Hippocampal formation (tissue), 2 donors: ENCODE measurements at places on chromosomes 7 and 10.

GRCh38 chr7:41938371-41938770 lies 235.5 kb upstream of the INHBA start:
- DNase-seq = no peak

DNA sequence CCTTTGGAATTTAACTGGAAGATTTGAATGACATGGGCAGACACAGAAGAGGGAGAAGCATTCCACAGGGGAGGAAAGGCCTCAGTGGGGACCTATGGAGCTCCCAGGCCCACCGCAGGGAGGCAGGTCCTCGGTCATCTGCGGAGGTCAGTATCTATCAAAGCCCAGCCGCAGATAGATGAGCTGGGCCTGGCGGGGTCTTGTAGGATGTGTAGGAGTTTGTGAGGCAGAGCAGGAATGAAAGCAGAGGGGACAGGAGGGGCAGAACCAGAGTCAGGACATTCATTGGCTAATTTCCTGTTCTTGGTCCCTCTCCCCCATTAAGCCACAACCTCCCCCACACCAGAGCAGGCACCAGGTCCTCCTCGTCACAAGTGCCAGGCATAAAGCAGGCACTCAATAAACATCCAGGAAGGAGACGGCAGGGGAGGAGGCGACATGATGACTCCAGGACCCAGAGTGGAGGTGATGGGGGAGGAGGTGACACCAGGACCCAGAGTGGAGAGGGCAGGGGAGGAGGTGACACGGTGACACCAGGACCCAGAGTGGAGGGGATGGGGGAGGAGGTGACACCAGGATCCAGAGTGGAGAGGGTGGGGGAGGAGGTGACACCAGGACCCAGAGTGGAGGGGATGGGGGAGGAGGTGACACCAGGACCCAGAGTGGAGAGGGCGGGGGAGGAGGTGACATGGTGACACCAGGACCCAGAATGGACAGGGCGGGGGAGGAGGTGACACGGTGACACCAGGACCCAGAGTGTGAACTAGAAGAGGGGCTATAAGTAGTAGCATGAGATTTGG lies 83.7 kb upstream of the PDGFA start:
- no peak for DNase-seq

- DNase-seq = no peak
Measured at GRCh38 chr10:110867807-110868465, 3.8 kb upstream of the PDCD4 start.

DNA sequence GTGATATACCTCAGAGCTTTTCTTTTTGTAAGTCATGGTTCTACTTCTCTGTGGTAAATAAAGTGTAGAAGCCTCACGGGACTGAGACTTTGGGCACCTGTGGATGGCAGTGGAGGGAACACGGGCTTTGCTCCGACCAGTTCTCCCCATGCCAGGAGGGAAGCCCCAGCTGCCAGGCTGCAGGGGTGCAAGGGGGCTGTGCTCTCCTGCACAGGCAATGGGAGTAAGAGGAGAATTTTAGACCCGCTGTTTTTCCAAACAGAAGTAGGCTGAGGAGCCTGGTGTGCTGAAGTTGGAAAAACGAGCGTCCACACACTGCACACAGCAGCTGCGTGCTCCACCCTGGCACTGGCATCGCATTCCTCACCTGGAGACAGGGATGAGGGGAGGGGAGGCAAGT lies 282.4 kb downstream of the TNS3 start:
- DNase-seq = no peak

GRCh38 chr10:78209970-78210369 lies 176.3 kb downstream of the RPS24 start:
- no peak for DNase-seq

DNA sequence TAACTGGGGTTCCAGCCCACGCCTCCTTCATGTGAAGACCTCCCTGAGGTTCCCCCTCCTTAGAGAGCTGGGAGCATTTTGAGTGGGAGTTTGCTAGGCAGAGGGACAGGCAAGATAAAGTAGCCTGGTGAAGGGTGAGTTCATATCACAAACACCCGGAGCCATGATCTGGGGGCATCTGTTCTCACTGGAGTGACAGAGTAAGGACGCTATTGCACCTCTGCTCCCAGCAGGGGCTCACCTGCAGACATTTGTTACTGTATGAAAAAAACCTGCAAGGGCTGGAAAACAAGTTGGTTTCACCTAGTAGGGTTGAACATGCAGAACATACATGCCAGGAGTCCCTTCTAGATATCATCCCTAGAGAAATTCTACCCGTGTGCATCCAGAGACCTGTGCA lies 88.4 kb downstream of the CARD11 start:
- no peak for DNase-seq

- DNase-seq = peak; percentile 2
Measured at GRCh38 chr7:73329861-73330581, 2.1 kb downstream of the FKBP6 start.

DNA sequence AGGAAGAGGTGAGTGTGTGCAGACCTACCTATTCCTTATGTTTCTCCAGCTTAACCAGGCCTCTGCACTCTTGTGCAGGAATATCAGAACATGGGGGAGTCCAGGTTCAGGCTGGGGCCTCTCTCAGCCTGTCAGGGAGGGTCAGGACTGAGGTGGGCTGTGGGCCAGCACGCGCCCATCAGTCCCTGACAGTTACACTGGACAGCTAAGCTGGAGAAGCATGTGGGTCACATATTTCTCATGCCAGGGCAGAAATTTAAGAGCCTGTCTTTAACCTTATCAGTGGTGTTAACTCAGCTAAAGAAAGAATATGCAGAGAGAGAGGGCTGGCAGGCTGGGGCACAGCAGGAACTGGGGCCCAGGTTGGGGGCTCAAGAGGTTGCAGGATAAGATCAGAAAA lies 8.7 kb upstream of the POLD2 start:
- no peak for DNase-seq

DNA sequence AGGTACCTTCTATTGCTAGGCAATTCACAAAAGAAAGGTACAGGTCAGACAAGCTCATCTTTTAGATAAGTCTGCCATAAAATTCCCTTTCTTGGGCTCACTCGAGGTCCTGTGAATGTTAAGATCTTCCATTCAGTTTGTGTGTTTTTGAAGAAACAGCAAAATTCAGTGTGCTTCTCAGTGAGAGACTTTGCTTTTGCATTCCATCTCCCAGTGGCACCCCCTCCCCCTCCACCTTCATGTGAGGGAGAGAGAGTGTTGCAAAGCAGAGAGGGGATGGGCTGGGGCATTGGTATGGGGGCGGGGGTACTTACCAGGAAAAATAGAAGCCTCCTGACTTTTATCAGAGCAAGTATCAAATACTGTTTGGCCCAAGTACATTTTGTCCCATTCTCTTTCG lies 3.8 kb upstream of the TECTB start:
- DNase-seq = no peak

- no peak for DNase-seq
Measured at GRCh38 chr7:107180378-107180777, 11.6 kb downstream of the HBP1 start.

DNA sequence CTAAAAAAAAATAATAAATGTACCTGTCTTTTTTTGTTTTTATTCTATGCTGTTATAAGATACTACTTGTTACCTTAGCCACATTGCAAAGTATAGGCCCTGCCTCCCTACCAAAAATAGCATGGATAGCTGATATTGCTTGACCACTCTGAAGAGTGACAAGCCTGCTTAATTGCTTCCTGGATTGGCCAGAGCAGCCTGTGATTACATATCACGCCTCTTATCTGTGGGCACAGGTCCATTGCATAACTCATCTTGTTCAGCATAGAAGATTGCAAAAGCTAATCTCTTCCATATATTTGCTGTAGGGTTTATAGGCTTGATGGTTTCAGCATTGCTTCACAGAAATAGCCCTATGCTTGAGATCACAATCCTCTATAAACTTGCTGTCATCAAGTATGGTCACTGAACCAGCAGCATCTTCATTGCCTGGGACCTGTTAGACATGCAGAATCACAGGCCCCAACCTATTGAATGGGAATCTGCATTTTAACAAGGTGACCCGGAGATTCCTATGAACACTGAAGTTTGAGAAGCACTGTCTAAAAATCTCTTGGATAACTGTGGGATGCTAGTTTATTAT lies 280.8 kb upstream of the CDC14C start:
- DNase-seq = no peak
